ENCODE measurements at places on chromosomes 7 and 10.

GRCh38 chr10:17576768-17577167 lies 40.4 kb downstream of the HACD1 start:
- no peak for DNase-seq

DNA sequence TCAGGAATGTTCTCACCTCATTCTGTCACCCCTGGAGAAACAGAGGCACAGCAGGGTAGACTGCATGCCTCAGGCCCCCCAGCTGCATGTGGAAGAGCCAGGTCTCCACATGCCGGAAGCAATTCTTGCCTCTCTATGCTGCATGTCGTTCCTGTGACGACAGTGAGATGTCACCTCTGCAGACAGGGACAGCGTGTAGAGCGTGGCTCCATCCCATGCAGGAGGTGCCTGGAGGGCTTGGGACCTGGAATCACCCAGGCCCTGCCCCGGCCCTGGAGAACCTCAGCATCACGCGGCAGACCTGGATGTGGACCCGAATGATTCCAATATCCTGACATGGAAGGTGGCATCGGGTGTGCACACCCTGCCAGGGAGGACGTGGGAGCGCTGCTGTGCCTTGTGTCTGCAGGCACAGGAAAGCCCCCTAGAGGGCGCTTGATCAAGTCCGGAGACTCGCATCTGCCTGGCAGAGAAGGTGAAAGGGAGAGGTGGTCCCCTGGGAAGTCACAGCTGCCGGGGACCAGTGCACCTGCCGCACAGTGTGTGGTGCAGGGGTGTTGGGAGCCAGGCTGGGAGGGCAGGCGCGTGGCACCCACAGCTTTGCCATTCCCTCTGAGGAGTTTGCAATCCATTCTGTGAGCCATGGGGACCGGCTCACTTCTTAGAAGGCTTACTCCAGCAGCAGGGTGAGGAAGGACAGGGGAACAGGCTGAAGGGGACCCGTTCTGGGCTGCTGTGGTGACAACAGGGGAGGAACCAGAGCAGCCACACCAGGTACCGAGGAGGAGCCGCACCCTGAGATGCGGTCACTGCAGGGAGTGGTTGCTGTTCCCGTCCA lies 45.3 kb upstream of the EN2 start:
- DNase-seq: no peak

GRCh38 chr7:36469236-36469635 lies 79.6 kb downstream of the ANLN start:
- DNase-seq: no peak

- DNase-seq: no peak
Measured at GRCh38 chr10:48336978-48337599, 30.6 kb downstream of the MAPK8 start.

GRCh38 chr10:94902570-94902969 lies 35.9 kb upstream of the CYP2C9 start:
- no peak for DNase-seq

GRCh38 chr7:66736892-66737291 lies 3.6 kb upstream of the RABGEF1 start:
- no peak for DNase-seq

GRCh38 chr10:93376372-93377293 lies 105.5 kb downstream of the MYOF start:
- no peak for DNase-seq

DNA sequence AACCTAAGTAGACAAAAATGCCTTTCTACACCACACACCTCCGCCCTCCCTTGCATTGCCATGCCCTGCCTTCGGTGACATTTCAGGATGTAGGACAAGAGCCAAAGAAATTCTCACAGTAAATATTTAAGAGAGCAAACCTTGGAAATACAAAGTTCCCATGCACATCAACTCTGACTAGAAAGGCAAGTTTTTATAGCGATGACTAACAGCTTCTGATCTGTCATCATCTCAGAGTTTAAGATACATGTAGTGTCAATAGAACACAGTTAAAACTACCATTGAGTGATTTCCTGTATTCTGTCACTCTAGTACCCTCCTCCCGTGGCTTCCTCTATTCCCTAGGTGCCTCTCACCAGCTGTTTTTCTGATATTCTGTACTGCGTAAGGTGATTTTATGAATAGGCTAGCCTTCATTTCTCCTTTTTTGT lies 20.7 kb downstream of the SLC16A9 start:
- DNase-seq: no peak
